Adrenal gland (tissue), 19 donors: ENCODE measurements at places on chromosomes 4 and X. TPM values are rescaled to one million over a fixed set of nuclear protein-coding genes. Genes with fewer than 3 reads are reported as not detected.
A peak's percentile ranks its signal among the peaks of the same experiment; 100 is the strongest.

The NPY2R gene
- 0.03 TPM for polyA plus RNA-seq

The KCND1 gene
- 0.82 TPM for polyA plus RNA-seq

The KLB gene
- polyA plus RNA-seq: under 0.01 TPM

The TFDP3 gene
- not detected for polyA plus RNA-seq

GRCh38 chr4:101711590-101712260, 78.8 kb upstream of the BANK1 start:
- DNase-seq: no peak

- DNase-seq: no peak
These were observed 10.6 kb upstream of the INTS6L start for GRCh38 chrX:135509885-135510284.

The CLDN22 gene
- polyA plus RNA-seq: not detected

DNA sequence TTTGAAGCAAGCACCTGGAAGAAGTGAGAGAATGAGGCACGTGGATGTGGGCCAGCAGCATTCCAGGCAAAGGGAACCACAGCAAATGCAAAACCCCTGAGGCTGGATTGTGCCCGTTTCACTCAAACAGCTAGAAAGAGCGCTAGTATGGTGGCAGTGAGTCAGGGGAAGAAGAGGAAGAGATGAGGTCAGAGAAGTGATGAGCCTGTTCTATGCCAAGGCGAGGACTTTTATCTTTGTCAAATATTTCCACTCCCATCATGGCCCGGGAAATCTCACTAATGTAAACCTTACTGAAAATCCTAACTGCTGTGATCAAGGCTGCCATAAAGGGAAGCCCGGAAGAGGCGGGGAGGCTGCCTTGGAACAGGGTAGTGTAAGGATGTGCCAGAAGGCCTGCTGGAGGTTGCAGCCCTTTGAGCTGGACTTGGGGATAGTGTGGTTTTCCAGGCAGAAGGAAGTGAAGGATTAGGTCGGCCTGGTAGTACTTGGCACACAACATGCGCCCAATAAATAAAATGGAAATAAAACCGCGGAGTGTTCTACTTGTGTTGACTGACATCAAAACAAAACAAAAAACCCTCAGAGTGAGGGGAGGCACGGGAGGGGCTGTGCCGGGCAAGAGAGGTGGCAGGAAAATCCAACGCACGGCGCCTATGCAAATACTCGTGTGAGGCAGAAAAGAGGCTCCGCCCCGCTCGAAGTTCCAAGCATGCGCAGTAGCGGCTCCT, 1.2 kb upstream of the CDK16 start:
- DNase-seq: peak; percentile 53

DNA sequence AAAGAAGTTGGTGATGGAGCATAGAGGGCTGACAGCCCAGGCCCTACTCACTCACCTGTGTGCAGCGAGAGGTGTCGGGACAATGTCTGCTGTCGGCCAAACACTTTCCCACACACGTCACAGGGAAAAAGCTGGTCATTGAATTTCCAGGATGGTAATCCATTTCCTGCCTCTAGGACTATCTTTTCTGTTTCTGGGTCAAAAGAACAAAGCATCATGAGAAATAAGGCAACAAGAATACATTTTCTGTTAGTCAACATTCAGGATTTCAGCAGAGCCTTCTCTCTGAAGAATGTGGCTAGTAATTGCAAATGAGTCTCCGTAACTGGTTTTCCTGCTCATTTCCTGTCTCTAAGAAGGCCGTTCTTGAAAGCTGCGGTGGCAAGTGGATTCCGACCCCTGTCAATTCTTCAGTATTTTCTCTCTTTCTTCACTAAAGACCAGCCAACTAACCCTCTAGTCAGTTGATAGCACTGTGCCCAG, 99.4 kb downstream of the C4orf51 start:
- no peak for DNase-seq

DNA sequence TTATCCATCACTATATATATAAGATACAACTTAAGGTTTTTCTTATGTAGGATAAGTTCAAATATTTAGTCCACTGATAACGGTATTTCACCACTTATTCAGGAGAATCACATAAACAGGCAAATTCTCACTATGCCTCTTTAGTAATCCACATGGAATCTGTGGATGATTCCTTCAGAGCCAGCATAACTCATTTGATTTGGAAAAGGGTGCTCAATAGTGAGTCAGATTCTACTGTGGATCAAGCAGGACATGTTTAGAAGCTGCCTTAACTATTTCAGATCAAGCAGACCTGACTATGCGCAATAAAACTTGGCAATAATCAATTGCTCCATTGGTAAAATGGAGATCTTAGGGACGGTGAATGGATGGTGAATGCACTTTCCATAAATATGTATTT, 184.1 kb downstream of the CBR4 start:
- DNase-seq: no peak

DNA sequence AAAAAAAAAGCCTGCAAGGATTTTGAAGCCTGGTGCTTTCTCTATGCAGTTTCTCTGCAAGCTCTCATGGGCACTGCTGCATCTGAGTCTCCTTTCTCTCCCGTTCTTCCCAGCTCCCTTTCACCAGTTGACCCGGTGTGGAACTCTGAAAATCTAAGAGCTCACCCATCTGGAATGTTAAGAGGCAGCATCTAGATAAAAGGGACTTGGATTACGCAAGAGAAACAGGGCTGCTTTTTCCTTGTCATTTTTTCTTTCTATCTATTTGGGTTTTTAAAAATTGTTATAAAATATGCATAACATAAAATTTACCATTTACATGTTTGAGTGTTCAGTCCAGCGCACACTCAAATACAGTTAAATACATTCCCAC, 95.2 kb upstream of the RPS6KA3 start:
- no peak for DNase-seq

DNA sequence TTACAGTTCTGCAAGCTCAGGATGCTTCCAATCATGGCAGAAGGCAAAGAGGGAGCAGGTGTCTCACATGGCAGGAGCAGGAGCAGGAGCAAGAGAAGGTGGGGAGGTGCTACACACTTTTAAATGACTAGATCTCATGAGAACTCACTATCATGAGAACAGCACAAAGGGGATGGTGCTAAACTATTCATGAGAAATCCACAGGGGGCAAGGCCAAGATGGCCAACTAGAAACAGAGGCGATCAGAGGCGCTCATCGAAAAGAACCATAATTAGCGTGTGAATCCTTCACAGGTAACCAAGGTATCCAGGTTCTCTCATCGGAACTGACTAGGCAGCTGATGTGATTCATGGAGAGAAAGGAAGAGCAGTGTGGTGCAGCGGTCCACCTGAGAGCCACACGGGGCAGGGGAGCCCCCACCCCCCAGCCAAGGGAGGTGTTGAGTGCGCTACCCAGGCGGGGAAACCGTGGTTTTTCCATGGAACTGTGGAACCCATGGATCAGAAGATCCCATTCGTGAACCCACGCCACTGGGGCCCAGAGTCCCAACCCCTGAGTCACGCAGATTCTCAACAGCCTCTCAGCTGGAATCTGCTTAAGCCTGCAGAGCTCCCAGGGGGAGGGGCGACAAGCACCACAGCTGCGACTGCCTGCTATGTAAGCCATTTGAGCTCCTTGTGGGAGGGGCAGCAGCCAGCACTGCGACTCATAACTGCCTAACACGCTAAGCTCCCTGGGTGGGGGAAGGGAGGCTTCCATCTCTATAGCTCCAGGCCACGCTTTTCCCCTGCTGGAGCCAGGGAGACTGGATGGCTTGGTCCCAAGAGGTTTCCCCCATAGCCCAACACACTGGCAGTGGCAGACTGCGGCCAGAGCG, 46.7 kb downstream of the FGF16 start:
- DNase-seq: no peak

- no peak for DNase-seq
These were observed 107.2 kb upstream of the NALF2 start for GRCh38 chrX:69396916-69397315.

DNA sequence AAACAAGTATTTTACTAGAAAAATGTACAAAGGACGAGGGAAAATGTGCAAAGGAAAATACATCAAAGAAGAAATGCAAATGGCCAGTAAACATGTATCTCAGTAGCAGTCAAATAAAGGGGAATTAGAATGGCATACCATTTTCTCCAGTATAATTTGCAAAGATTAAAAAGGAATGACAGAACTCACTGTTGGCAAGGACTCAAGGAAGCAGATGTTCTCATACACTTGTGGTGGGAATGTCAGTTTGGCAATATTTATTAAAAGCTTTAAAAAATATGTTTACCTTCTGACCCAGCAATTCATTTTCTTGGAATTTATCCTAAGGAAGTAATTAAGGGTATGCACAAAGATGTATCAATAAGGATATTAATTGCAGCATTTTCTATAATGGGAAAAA, 7.6 kb downstream of the CLCN5 start:
- DNase-seq: no peak

DNA sequence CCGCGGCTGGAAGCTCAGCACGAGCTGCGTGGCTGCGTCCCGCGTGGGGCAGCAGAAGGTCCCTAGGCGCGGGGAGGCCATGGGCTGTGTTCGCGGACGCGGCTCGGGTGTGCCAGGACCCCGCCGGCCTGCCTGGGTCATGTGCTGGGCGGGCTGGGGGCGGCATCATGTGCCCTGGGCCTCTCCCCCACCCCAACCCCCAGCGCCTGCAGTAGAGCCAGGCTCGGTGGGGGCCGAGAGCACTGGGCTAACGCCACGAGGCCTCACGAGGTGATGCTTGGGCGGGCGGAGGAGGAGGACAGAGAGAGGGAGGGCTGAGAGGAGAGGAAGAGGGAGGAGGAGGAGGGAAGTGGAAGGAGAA, at the start of gene GPR143:
TSS of gene GPR143 (minus strand) at position 111 of the 361 bp plus-strand sequence. CDS start at position 81, 30 bp downstream.
- no peak for DNase-seq

GRCh38 chr4:183106839-183107238, 7.8 kb downstream of the WWC2 start:
- DNase-seq: no peak

DNA sequence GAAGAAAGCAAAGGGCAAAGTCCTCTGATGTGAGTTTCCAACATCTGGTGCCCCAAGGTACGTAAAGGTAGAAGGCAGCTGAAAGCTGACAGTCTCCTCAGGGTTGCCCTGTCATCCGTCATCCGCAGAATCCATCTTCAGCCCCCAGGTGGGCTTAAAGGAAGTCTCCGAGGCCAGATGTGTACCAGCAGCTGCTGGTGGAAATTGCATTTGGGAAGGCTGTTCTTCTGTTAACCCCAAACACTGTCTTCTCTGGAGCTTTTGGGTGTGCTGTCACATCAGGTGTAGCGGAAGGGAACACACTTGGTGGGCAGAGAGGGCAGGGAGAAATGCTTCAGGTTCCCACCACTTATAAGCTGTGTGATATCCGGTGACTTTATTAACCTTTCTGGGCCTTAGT, 310.0 kb upstream of the GATB start:
- DNase-seq: no peak

DNA sequence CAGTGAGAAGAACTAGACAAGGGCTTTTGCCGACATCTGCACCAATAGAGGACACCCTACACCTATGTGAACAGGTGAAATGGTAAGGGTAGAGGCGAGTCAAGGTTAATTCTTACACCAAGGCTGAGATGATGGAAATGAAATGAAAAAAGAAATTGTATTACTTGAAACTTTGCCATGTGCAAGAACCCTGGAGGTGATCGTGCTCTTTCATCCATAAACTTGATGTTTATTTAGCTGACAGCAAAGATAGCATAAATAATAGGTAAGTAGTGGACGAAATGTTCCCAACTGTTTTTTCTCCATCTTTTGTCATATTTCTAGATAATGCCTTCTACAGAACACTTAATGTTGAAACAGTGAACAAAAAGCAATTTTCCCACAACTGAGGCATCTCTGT, 162.5 kb downstream of the BANK1 start:
- DNase-seq: no peak

- no peak for DNase-seq
These were observed 9.8 kb upstream of the ANXA5 start for GRCh38 chr4:121706595-121707021.

- DNase-seq: peak; percentile 75
These were observed 57.0 kb upstream of the GRPEL1 start for GRCh38 chr4:7124689-7125442.
